Right hindlimb (tissue), 1 donor: ENCODE measurements at places on chromosomes 6 and 20.

- DNase-seq, result no peak
Measured at GRCh38 chr20:10654630-10655029, 19.2 kb downstream of the JAG1 start.

- DNase-seq, result no peak
Measured at GRCh38 chr6:167560673-167561569, 236.0 kb downstream of the TTLL2 start.

GRCh38 chr6:118786596-118787453 is 107.1 kb upstream of the ASF1A start:
- DNase-seq, result no peak

DNA sequence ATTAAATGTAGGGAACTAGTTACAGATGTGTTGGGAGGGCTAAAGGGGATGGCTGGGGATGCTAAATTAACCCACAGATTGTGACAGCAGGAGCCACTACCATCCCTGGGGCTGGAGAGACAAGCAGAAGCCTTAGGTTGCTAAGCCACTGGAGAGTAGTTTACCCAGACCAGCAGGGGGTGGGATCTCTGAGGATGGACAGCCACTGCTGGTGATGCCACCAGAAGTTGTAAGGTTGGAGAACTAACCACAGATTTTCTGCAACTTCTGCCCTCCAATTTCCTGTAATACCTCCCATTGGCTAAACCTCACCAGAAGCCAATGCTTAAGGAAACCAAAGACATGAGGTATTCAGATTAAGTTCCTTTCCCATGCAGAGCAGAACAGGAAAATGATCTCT is 139.6 kb upstream of the NOX3 start:
- no peak for DNase-seq
